ENCODE measurements at places on chromosomes 4 and X.

- no peak for DNase-seq
Measured at GRCh38 chr4:15707363-15707715, 4.5 kb downstream of the BST1 start.

- DNase-seq = no peak
Measured at GRCh38 chr4:7581477-7581876, 146.7 kb upstream of the PSAPL1 start.

DNA sequence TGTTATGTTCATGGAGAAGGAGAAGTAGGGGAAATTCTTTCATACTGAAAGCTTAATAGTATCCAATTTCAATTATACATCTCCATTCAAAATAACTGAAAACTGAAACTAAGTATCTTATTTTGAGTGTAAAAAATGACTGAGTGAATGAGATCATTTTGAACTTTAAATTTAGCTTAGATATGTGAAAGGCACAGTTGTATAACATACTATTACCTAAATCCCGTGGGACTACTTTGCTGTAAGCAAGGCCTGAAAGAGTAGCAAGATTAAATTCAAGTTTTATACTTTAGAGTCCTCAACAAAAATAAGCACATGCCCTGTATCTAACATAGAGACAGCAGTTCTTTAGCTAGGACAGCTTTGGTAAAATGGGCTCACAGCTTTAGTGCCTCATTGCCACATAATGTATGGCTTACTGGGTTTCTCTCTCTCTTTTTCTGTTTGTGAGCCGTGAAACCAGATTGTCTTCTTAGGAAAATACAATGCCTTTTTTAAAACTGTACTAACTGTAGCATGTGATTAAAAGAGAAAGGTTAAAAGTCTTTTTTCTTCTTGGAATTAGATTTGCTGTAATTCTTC is 43.2 kb downstream of the GSTCD start:
- no peak for DNase-seq

DNA sequence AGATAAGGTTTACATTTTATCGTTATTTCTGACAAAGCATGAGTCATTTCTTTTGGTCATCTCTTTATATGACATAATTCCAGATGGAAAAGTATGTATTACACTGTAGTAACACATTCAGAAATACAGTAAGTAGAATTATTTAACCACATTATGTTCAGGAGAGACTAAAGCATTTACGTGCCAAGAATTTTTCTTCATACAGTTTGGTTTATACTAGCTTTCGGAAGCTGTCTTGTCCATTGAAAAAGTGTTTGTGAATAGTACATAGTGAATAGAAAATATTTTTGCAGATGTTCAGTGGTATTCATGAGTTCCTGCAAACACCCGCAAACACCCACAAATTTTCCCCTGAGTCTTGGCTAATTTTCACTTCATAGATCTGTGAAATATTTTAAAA is 1033.0 kb upstream of the INTU start:
- no peak for DNase-seq

GRCh38 chr4:55824865-55825264 is 5.3 kb downstream of the EXOC1L start:
- no peak for DNase-seq

- peak; percentile 30 for DNase-seq
Measured at GRCh38 chr4:113141901-113142346, 92.5 kb downstream of the ANK2 start.

DNA sequence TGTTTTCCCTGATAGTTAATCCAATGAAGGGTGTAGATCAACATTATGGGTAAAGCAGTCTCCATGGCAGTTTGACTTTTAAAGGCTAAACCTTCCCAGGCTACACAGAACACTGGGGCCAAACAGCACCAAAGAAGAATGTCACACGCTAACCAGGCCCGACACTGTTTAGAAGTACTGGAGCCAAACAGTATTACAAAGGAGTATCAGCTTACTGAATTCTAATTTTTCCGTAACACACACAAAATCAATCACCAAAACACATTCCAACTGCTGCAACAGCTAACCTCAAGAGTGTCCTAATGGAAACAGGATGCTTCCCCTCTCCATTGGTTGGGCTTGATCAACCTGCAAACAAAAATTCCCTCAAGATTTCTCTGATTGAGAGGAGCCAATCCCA is 783.5 kb downstream of the PCDH18 start:
- no peak for DNase-seq

All from brain pericyte (primary cell).